GM13976 (cell line): ENCODE measurements at places on chromosomes 5 and 9.
A peak's percentile ranks its signal among the peaks of the same experiment; 100 is the strongest.

DNA sequence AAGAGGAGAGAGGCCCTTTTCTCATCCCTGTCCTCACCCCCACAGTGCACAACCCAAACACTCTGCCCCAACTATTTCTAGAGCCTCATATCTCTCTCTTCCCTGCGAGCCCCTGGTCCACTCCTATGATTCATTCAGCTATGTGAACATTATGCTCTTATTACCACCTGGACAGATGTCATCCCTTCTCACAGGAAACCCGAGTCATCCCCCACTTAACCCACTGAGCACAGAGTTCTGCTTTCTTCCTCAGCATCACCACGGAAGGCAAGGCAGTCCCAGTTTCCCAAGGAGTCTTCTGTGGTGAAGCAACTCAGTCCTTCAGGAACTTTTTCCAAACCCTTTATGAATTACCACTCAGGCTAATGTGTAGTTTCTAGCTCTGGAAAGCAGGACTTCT is 1.3 kb downstream of the DNAI1 start:
- DNase-seq: no peak

DNA sequence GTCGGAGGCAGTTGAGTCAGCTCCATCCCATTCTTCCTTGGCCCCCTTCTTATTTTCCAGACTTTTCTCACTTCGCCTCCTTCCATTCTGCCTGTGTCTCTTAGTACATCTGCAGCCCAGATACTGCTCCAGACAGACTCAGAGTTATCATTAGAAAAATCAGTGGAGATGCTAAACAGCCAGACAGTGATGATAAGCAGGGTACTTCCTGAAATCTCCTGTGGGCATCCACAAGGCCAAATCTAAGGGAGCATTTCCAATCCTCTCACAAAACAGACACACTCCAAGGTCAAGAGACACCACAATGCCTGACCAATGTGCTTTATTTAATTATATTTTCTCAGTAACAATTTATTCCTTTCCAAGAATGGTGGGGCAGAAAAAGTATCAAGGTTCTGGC is 14.5 kb upstream of the RLN1 start:
- no peak for DNase-seq

DNA sequence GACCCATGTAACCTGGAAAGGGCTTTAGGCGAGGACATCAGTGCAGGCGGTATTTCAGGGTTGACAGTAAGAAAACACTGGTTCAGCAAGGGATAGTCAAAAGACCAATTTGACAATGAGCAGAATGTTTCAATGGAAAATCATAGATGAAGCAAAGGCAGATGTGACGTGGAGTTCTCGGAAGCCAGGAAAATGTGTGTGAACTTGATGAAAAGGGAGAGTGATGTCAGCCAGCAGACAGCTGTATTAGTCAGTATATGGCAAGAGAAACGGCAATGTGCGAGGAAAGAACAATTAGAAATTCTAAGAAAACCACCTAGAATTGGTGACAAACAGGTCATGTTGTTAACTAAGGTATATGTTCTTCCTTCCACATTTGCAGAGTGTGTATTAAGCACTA is 503.9 kb upstream of the DAB2 start:
- DNase-seq: no peak

DNA sequence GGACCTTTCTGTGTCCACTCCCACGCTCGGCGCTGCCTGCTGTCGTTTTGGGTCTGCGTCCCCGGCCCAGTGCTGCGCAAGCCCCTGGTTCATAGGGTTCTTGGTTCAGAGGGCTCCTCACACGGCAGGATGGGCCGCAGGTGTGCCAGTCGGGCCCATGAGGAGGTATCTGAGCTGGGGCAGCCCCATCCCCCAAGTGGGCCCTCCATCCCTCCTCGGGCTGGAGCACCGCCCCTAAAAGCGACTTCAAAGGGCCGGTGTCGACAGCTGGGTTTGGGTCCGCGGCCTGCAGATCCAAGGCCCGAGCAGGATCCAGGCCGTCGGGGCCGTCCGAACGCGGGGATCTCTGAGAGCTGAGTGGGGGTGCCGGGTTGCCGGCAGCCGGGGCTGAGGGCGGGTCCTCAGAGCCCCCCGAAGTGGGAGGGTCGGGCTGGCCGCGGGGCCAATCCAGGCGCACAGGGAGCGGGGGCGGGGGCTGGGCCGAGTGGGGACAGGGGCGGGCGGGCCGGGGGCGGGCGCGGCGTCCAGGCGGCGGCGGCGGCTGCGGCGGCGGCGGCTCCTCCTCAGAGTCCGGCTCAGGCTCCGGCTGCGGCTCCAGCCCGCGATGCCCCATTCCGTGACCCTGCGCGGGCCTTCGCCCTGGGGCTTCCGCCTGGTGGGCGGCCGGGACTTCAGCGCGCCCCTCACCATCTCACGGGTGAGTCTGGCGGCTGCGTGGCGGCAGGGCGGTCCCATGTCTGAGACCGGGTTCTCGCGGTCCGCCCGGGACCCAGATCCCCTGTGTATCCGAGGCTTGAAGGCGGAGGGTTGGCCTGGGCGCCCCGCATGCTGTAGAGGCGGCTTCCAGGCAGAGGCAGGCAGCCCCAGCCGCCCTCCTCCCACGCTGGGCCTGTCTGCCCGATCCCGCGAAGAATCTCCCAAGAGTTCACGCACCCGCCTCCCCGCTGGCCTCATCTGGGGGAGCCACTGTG is at the start of gene PDLIM4:
Gene PDLIM4, plus strand, starts transcription at position 566 of the 971 bp plus-strand sequence. Its CDS starts 39 bp downstream, at position 605.
- peak; percentile 21 for DNase-seq

- no peak for DNase-seq
These were observed 128.1 kb downstream of the MYO10 start for GRCh38 chr5:16808021-16808420.

GRCh38 chr9:99020786-99021436 is 77.2 kb downstream of the COL15A1 start:
- DNase-seq: no peak
